ENCODE measurements at places on chromosomes 4 and X.

DNA sequence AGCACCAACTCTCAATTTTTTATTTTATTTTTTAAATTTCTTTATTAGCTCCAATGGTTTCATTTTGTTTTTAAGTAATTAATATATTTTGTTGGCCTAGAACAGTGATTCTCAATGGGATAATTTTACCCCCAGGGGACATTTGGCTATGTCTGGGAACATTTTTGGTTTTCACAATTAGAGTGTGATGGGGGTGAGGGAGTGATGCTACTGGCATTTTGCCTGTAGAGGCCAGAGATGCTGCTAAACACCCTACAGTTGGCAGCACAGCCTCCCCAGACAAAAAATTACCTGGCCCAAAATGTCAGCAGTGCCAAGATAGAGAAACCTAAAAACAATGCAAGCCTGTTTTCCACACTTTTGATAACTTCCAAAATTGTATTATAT, 64.6 kb downstream of the HHIP start:
- no peak for DNase-seq

DNA sequence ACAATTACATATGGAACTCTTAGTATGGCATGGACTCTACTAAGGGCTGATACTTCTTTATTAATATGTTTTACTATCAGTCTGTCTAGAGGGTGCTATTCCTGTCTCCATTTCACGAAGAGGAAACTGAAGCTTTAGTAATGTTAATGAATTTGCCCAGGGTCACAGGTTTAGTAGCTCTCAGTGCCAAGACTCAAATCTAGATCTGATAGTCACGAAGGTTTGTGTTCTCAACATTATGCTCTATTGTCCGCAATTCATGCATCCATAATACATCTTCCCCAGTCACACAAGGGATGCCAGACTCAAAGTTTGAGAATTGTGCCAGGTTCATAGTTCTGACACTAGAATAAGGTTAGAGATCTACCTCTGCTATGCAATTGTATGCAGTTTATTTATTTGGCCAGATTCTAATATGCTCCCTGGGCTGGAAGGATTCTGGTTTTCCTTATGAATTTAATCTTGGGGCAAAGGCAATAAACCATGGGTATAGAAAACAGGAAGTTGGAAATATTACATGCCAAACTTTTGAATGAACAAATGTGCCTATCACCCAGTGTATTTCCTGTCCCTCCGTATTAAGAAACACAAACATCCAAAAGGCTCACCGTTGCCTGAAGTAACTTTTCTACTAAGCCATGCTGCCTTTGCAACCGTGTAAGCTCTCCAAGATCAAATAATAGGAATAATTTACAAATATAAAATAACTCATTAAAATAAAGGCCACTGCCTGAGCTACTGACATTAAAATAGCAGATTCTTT, 478.5 kb downstream of the INPP4B start:
- no peak for DNase-seq

GRCh38 chrX:63101879-63102620, 249.1 kb downstream of the SPIN4 start:
- no peak for DNase-seq

- DNase-seq, result no peak
Measured at GRCh38 chr4:172601195-172601594, 567.4 kb upstream of the GALNT7 start.

GRCh38 chr4:140297221-140297570, 76.2 kb upstream of the SCOC start:
- DNase-seq, result no peak

All from stimulated activated CD4-positive, alpha-beta T cell treated with anti-CD3 and anti-CD28 coated beads, Interleukin-12 subunit alpha, Interleukin-12 subunit beta, amount 100 ng/mL, for 4 hours (primary cell).